ENCODE measurements at places on chromosomes 3 and 15.
A peak's percentile ranks its signal among the peaks of the same experiment; 100 is the strongest.

DNA sequence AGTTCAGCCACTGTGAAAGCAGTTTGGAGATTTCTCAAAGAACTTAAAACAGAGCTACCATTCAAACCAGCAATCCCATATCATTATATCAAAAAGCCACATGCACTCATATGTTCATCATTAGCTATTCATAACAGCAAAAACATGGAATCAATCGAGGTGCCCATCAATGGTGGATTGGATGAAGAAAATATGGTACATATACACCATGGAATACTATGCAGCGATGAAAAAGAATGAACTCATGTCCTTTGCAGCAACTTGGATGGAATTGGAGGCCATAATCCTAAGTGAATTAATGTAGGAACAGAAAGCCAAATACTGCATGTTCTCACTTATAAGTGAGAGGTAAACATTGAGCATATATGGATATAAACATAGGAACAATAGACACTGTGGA, 32.1 kb downstream of the IMPG2 start:
- DNase-seq: no peak

DNA sequence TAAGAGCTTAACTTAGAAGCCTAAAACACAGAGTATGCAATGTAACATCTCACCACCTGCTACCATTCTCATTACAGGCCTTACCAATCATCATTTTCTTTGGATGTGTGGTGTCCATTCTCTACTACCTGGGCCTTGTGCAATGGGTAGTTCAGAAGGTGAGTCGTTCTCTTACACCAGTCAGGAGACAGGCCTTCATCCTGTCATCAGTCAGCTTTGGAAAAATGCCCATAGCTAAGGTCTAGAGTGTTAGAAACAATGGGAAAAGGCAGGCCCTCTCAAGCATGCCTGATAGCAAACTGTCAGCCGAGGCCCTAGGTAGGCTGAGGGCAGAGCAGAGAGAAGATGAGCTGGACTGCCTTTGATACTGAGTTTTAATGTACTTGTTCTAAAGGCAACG, 13.5 kb downstream of the SLC28A2 start:
- DNase-seq: peak; percentile 68

GRCh38 chr15:39830166-39830565, 47.5 kb upstream of the FSIP1 start:
- DNase-seq: no peak

- DNase-seq: no peak
These were observed 13.8 kb upstream of the VIPR1 start for GRCh38 chr3:42488687-42489086.

- no peak for DNase-seq
These were observed 626.5 kb upstream of the TBL1XR1 start for GRCh38 chr3:177823701-177824189.

GRCh38 chr3:29339016-29339833, 58.4 kb downstream of the RBMS3 start:
- DNase-seq: no peak
